Fibroblast of lung (primary cell): ENCODE measurements at places on chromosomes 11 and 22. TPM values are rescaled to one million over a fixed set of nuclear protein-coding genes. Genes with fewer than 3 reads are reported as not detected.
A peak's percentile ranks its signal among the peaks of the same experiment; 100 is the strongest.

The MS4A6E gene
- polyA plus RNA-seq, result not detected in 2 replicates

The C22orf15 gene
- polyA plus RNA-seq, result 0.71 and 1.4 TPM in 2 replicates

The ATM gene
- 33.8 and 37.5 TPM in 2 replicates for polyA plus RNA-seq

The MPZL2 gene
- polyA plus RNA-seq, result not detected in 2 replicates

The DLG2 gene
- 0.54 and 0.77 TPM in 2 replicates for polyA plus RNA-seq

The GLB1L2 gene
- 0.08 and 0.11 TPM in 2 replicates for polyA plus RNA-seq

The HBG2 gene
- 0.93 and 2.6 TPM in 2 replicates for polyA plus RNA-seq

The TECTA gene
- polyA plus RNA-seq, result 0.16 and 0.30 TPM in 2 replicates

The KREMEN1 gene
- polyA plus RNA-seq, result 7.0 and 13.5 TPM in 2 replicates

DNA sequence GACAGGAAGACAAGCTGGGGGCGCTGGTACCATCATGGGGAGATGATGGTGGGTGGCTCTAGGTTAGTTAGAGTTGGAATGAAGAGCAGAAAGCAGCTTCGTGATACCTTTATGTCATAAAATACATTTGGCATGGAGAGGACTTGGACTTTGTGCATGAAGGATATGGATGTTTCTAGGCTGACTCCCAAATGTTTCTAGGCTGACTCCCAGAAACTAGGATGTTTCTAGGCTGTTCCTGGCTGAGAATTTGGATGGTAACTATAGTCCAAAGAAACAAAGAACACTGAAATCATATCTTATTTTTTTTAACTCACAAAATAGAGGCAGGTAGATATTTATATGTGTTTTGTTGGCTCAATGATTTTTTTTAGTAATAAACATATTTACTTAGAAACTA, 89.4 kb upstream of the VPREB1 start:
- H3K4me3 ChIP-seq, result no peak overlapping the region
- no peak for DNase-seq
- H3K27ac ChIP-seq, result no peak overlapping the region
- H3K27me3 ChIP-seq, result no peaks in the 10 kb centered on the region

DNA sequence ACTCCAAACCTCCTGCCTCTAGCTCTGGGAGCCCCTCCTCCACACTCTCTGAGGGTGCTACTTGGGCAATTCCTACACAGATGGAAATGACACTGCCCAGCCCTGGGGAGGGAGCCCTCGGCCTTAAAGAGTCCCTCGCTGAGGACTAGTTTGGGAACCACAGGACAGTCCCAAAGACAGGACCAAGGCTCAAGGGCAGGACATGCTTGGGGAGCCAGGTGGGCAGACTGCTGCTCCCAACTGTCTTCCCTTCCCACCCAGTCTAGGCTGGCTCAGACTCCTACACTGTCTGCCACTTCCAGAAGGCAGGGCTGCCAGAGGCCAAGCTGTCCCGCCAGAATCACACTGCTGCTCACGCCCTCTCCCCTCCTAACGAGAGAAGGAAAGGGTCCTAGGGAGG, 9.8 kb downstream of the ARRB1 start:
- no peak overlapping the region for H3K27ac ChIP-seq
- H3K4me1 ChIP-seq, result peaks cover 51% of the 10 kb centered on the region
- no peak for DNase-seq

GRCh38 chr22:29816128-29816527, 21.9 kb downstream of the ASCC2 start:
- H3K27me3 ChIP-seq, result no peaks in the 10 kb centered on the region
- peaks cover 16% of the 10 kb centered on the region for H3K36me3 ChIP-seq
- no peaks in the 10 kb centered on the region for H3K4me1 ChIP-seq
- H3K27ac ChIP-seq, result no peak overlapping the region

- H3K4me1 ChIP-seq, result no peaks in the 10 kb centered on the region
- no peaks in the 10 kb centered on the region for H3K27me3 ChIP-seq
- H3K27ac ChIP-seq, result no peak within 1 kb of the TSS
- no peak within 1 kb of the TSS for H3K4me3 ChIP-seq
- no peaks in the 10 kb centered on the region for H3K36me3 ChIP-seq
- peak; percentile 46 for DNase-seq
Observed at GRCh38 chr11:102530558-102530957, at the start of gene MMP7. TSS of gene MMP7 (minus strand) at chr11:102530747. CDS start at chr11:102530700, 47 bp downstream.

GRCh38 chr11:33828604-33829429, 54.5 kb upstream of the FBXO3 start:
- DNase-seq, result no peak
- H3K4me3 ChIP-seq, result peak overlapping the region; percentile 24
- H3K27me3 ChIP-seq, result peaks cover 6% of the 10 kb centered on the region
- no peaks in the 10 kb centered on the region for H3K36me3 ChIP-seq
- no peak overlapping the region for H3K27ac ChIP-seq

DNA sequence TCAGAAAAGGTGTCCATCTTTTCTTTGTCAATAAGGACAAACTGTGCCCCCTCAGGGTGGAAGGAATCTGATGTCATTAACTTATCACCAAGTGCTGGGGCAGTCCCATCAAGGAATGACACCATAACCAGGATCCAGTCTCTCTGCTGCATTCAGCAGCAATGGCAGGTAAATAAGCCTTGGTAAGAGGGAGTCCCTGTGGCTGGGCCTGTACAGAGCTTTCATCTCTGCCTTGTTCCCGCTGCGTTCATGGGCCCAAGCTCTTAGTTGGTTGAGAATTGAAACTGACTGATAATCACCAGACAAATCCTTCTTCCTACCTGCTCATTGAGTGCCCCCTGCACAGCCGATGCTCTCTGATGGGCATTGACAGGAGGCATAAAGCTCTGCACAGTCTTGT, 22.7 kb downstream of the EIF3F start:
- H3K36me3 ChIP-seq, result no peaks in the 10 kb centered on the region
- H3K27me3 ChIP-seq, result no peaks in the 10 kb centered on the region
- DNase-seq, result no peak
- peaks cover 2% of the 10 kb centered on the region for H3K4me1 ChIP-seq

GRCh38 chr22:33117821-33118220, 59.6 kb upstream of the SYN3 start:
- H3K36me3 ChIP-seq, result no peaks in the 10 kb centered on the region
- DNase-seq, result no peak
- no peak overlapping the region for H3K4me3 ChIP-seq
- H3K27ac ChIP-seq, result no peak overlapping the region

- H3K27me3 ChIP-seq, result no peaks in the 10 kb centered on the region
- H3K36me3 ChIP-seq, result peaks cover 9% of the 10 kb centered on the region
- DNase-seq, result peak; percentile 95
- H3K4me1 ChIP-seq, result peaks cover 5% of the 10 kb centered on the region
- H3K27ac ChIP-seq, result peak within 1 kb of the TSS; percentile 99
Observed at GRCh38 chr22:19432133-19432851, at the start of gene MRPL40. TSS of gene MRPL40 (plus strand) at chr22:19432545. CDS start at chr22:19432555, 10 bp downstream.

GRCh38 chr11:126084608-126084912, 21.9 kb upstream of the CDON start:
- no peaks in the 10 kb centered on the region for H3K4me1 ChIP-seq
- H3K27me3 ChIP-seq, result peaks cover 5% of the 10 kb centered on the region
- H3K27ac ChIP-seq, result no peak overlapping the region

GRCh38 chr11:128190312-128190711, 397.0 kb downstream of the ETS1 start:
- no peaks in the 10 kb centered on the region for H3K36me3 ChIP-seq
- no peak overlapping the region for H3K4me3 ChIP-seq
- H3K27ac ChIP-seq, result no peak overlapping the region
- H3K4me1 ChIP-seq, result no peaks in the 10 kb centered on the region
- H3K27me3 ChIP-seq, result no peaks in the 10 kb centered on the region

GRCh38 chr11:119714590-119714989, 14.4 kb downstream of the NECTIN1 start:
- H3K27ac ChIP-seq, result no peak overlapping the region
- no peaks in the 10 kb centered on the region for H3K4me1 ChIP-seq
- no peak for DNase-seq
- no peaks in the 10 kb centered on the region for H3K27me3 ChIP-seq

DNA sequence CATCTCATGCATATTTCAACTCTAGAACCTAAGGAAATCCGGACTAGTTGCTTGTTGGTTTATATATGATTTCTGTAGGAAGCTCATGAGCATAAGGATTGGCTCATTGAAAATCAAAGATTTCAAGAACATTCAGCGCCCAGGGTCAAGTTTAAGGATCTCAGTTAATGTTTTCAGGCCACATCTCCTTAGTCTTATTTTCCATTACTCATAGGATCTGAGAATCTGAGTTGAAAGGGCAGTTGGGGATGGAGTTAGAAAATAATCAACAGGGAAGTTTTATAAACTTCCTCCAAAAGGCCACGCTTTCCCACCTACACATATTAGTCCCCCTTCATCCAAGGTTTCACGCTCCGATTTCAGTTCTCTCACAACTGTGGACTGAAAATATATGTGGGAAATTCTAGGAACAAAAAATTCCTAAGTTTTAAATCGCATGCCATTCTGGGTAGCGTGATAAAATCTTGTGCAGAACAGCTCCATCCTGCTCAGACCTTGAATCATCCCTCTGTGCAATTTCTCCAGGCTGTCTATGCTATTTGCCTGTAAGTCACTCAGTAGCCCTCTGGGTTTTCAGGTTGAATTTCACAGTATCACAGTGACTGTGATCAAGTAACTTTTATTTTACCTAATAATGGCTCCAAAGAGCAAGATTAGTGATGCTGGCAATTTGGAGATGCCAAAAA, 160.2 kb downstream of the KIRREL3 start:
- H3K4me3 ChIP-seq, result no peak overlapping the region
- H3K27me3 ChIP-seq, result no peaks in the 10 kb centered on the region
- H3K27ac ChIP-seq, result no peak overlapping the region
- no peaks in the 10 kb centered on the region for H3K36me3 ChIP-seq
- DNase-seq, result peak; percentile 86

DNA sequence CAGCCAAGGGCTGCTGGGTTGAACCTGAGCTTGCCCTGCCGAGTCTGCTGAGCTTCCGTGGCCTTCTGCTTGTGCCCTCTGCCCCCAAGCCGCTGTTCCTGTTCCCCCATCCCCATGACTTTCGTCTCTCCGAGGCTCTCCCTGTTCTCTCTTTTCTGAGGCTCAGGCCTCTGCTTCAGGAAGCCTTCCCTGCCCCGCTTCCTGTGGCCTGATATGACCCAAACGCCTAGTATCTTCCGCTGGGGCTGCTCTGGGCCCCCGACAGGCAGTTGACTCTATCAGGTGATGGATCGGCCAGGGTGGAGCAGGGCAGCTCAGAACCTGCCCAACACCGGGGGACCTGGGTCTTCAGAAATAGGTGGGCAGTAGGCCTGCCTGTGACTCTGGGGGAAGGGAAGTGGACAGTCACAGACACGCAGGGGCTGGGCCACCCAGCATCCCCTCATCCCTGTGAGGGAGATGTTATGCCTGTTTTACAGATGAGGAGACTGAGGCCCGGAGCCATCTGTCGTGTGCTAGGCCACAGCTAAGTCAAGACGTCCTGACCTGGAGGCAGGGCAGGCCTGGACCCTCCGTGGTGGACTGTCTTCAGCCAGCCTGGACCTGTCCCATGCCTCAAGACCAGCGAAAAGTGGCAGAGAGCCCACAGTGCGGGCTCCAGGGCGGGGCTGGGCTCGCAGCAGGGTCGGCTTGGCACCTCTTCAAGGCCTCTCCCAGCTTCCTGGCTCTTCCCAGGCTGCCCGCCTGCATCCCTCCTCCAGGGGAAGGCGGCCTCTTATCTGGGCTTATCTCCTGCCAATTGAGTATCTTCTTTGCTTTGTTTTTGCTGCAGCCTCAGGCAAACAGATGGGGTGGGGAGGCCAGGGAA, 16.2 kb downstream of the BAD start:
- H3K27me3 ChIP-seq, result no peaks in the 10 kb centered on the region
- peak; percentile 73 for DNase-seq
- H3K36me3 ChIP-seq, result peaks cover 22% of the 10 kb centered on the region

- no peak overlapping the region for H3K27ac ChIP-seq
- peak; percentile 26 for DNase-seq
- no peak overlapping the region for H3K4me3 ChIP-seq
- no peaks in the 10 kb centered on the region for H3K27me3 ChIP-seq
- H3K4me1 ChIP-seq, result no peaks in the 10 kb centered on the region
- no peaks in the 10 kb centered on the region for H3K36me3 ChIP-seq
Observed at GRCh38 chr11:10091314-10092045, 202.5 kb downstream of the SBF2 start.

GRCh38 chr11:9950462-9950861, 286.6 kb downstream of the SWAP70 start:
- no peak for DNase-seq
- no peaks in the 10 kb centered on the region for H3K27me3 ChIP-seq
- no peak overlapping the region for H3K27ac ChIP-seq

- H3K36me3 ChIP-seq, result peaks cover 5% of the 10 kb centered on the region
- H3K4me1 ChIP-seq, result no peaks in the 10 kb centered on the region
- H3K4me3 ChIP-seq, result no peak overlapping the region
Observed at GRCh38 chr11:68617925-68618809, 66.2 kb upstream of the GAL start.

GRCh38 chr11:66386171-66387069, 14.9 kb upstream of the SLC29A2 start:
- peaks cover 2% of the 10 kb centered on the region for H3K4me1 ChIP-seq
- H3K36me3 ChIP-seq, result no peaks in the 10 kb centered on the region
- peak overlapping the region; percentile 39 for H3K4me3 ChIP-seq
- peak; percentile 90 for DNase-seq
- H3K27ac ChIP-seq, result no peak overlapping the region

- H3K4me1 ChIP-seq, result peaks cover 4% of the 10 kb centered on the region
- H3K4me3 ChIP-seq, result peak overlapping the region; percentile 15
- no peaks in the 10 kb centered on the region for H3K36me3 ChIP-seq
Observed at GRCh38 chr11:134047586-134047999, 21.3 kb upstream of the JAM3 start.

DNA sequence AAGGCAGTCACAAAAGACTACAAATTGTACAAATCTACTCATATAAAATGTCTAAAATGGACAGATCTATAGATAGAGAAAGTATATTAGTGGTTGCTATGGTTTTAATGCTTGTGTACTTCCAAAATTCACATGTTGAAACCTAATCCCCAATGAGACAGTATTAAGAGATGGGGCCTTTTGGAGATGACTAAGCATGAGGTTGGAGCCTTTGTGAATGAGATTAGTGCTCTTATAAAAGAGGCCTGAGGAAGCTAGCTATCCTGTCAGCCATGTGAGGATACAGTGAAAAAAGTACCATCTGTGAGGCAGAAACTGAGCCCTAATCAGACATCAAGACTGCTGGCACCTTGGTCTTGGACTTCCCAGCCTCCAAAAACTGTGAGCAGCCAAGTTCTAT, 82.6 kb downstream of the CYP2R1 start:
- H3K4me1 ChIP-seq, result no peaks in the 10 kb centered on the region
- no peak overlapping the region for H3K27ac ChIP-seq
- no peaks in the 10 kb centered on the region for H3K36me3 ChIP-seq

DNA sequence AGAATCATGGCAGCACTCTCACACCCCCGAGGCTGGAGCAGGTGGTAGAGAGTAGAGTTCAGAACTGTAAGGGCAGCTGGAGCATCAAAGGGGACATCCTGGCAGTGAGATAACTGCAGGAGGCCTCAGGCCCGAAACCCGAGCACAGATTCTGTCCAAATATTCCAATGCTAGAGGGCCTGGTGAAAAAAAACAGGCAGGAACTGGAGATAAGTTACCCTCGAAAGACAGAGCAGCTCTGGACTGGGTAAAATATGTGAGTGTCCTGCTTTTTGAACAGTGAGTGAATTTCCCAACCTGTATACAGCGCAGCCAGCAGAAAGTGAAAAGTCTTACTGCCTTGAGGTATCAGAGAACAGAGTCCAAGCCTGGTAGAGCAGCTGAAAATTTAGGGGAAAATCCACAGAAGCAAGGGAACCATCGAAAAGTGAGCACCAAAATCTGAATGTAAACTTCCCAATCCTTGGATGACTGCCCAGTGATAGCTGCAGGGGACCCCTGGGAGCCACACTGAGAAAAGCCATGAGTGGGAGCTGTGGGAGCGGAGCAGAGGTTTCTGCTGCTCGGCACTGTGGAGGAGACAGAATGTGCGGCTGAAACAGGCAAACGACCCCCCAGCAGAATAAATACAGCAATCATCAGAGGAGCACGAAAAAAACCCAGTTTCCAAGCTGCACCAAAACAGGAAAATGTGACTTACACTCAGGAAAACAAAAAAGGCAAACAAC, 50.6 kb downstream of the WNT11 start:
- H3K27ac ChIP-seq, result no peak overlapping the region
- H3K4me1 ChIP-seq, result no peaks in the 10 kb centered on the region
- no peak overlapping the region for H3K4me3 ChIP-seq
- H3K27me3 ChIP-seq, result no peaks in the 10 kb centered on the region
